ENCODE measurements at places on chromosomes 5 and 9. TPM values are rescaled to one million over a fixed set of nuclear protein-coding genes. Genes with fewer than 3 reads are reported as not detected.
A peak's percentile ranks its signal among the peaks of the same experiment; 100 is the strongest.

LRRC70 gene
- total RNA-seq, result 1.2 TPM

DNA sequence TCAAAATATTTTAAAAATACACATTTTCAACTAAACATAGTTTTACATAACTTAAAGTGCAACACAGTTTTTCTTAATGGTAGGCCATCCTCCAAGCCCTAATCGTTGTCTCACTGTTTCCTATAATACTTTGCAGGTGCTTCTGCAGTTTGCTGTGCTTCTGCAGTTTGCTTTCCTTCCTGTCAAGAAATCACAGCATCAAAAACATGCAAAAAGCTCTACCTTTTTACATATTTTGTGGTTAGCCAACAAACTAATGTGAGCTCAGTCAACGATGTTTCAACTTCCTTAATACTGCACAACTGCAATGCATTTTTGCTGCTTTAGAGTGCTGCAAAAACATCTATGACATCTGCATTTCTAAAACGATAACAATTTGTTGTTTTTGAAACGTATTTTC is 25.2 kb downstream of the EMB start:
- DNase-seq, result peak; percentile 75

DNA sequence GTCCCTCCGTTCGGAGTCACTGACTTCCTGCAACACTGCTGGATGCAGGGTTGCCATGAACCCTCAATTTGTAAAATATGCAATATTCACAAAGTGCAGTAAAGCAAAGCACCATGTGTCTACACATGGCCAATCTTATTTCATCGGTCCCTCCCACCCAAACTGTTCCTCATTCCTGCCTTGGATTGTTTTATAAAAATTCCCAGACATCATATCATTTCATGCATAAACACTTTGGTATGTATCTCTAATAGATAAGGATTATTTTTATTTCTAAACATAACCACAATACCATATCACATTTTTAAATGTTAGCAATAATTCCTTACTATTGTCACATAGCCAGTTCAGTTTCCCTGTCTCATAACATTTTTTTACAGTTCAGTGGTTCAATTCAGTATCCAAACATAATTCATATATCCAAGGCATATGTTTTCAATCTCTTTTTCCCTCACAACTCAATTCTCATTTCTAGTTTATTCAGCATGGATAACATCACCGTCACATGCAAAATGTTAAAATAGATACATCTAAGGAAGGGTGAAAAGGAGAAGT is 82.0 kb upstream of the PCAT7 start:
- no peak for DNase-seq

- no peak for DNase-seq
Observed at GRCh38 chr5:127801751-127802476, 98.7 kb downstream of the CCDC192 start.

- no peak for DNase-seq
Observed at GRCh38 chr9:123157221-123157620, 111.2 kb downstream of the STRBP start.

Data from naive thymus-derived CD8-positive, alpha-beta T cell (primary cell).